NCI-H526 treated with DMSO at 0.1 percent for 48 hours (cell line): ENCODE measurements at places on chromosomes 16 and 17.
A peak's percentile ranks its signal among the peaks of the same experiment; 100 is the strongest.

- peak; percentile 60 for DNase-seq
Observed at GRCh38 chr17:50076591-50077235, 18.4 kb upstream of the PDK2 start.

GRCh38 chr17:17872547-17873345 is 36.0 kb upstream of the SREBF1 start:
- DNase-seq = no peak

DNA sequence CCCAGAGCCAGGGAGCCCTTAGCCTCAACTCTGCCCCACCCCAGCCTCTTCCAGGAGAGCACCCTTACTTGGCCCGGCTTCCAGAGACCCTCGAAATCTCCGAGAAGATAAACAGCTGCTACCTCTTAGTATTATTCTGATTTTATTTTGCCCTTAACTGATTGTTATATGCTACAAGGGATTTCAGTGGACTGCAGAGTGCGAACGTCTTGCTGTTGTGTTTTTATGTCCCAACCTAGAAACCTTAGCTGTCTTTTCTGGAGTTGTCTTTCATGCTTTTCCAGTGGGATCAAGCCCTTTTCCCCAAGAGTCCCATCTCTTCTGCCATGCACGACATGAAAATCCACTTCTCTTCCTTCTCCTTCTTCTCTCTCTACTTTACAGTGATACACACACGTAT is 47.0 kb downstream of the SNX20 start:
- no peak for DNase-seq

DNA sequence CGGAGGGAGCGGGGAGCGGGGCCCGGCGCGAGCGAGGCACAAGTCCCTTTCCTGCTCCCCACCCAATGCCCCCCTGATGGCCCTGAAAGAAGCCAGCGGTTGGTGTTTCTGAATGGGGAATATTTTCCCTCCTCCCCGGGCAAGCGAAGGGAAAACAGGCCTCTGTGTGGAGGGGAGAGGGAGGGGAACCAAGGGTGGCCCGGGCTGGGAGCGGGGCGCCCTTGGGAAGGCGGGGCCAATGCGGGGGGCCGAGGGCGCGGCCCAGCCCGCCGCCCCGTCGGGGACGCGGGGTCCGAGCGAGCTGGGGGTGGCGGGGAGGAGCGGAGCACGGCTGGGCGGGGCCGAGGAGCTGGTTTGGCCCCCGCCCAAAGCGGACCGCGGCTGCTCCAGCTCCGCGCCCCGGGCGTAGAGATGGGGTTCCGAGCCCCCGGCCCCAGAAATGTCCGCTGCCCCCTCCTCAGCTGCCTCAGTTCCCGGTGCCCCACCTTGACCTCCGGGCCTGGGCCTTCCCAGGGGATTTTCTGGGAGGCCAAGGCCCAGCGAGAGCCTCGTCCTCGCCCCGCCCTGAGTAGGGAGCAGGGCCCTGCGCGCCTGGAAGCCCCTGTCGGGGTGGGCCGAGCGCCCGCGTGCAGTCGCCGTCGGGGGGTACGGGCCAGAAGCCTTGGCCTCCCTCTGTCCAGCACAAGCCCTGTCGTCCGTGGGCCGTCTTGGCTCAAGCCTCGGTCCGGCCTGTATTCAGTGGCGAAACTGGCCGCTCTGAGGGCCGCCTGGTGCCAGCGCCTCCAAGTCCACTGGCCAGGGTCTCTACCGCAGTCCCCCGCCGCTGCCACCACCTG is 3.9 kb upstream of the HEXIM1 start:
- no peak for DNase-seq

DNA sequence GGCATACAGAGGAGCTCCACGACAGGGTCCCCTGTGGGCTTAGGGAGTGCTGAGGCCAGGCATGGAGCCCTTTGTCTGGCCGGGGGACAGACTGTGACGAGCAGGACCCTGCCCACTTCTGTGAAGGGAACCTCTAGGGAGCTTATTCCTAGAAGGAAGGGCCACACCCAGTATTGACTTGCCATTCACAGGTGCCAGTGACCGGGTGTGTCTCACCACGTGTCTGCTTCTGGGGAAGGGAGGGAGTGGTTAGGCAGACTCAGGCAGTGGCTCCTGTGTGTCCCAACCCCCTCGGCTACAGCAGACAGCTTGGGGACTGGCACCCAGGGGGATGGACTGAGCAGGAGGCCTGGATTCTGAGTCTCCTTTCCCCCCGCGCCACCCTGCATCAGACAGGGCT is 57.2 kb downstream of the SOCS1 start:
- DNase-seq = no peak

GRCh38 chr16:80689487-80689886 is 114.9 kb downstream of the CDYL2 start:
- DNase-seq = no peak

- DNase-seq = no peak
Observed at GRCh38 chr16:83579436-83579835, 228.3 kb upstream of the HSBP1 start.
